ENCODE measurements at places on chromosomes 6 and 20. TPM values are rescaled to one million over a fixed set of nuclear protein-coding genes. Genes with fewer than 3 reads are reported as not detected.

The TMC2 gene
- not detected for total RNA-seq

The ANGPT4 gene
- total RNA-seq, result 0.03 TPM

The C6orf58 gene
- total RNA-seq, result 0.14 TPM

The RPN2 gene
- 261 TPM for total RNA-seq

The C20orf144 gene
- 0.12 TPM for total RNA-seq

The IL17A gene
- total RNA-seq, result not detected

The C20orf202 gene
- not detected for total RNA-seq

The FAM162B gene
- total RNA-seq, result not detected

The BPIFB1 gene
- total RNA-seq, result 0.14 TPM

The TEAD3 gene
- 4.5 TPM for total RNA-seq

The TGM2 gene
- 410 TPM for total RNA-seq

The YIPF3 gene
- 70.4 TPM for total RNA-seq

The KCNK5 gene
- 1.1 TPM for total RNA-seq

The MAN1A1 gene
- 0.05 TPM for total RNA-seq

The SFTA2 gene
- total RNA-seq, result not detected

The PBOV1 gene
- not detected for total RNA-seq

The SALL4 gene
- 2.3 TPM for total RNA-seq

The NFATC2 gene
- 7.7 TPM for total RNA-seq

The ZNF391 gene
- 0.25 TPM for total RNA-seq

All from A549 treated with CpdA at 1 μM for 4 hours (cell line).